Stimulated activated CD4-positive, alpha-beta T cell treated with anti-CD3 and anti-CD28 coated beads, Interleukin-15, amount 100 ng/mL, for 1 hour (primary cell): ENCODE measurements at places on chromosomes 7 and 10.

- DNase-seq: no peak
Observed at GRCh38 chr10:35316218-35316967, 19.9 kb upstream of the CCNY start.

DNA sequence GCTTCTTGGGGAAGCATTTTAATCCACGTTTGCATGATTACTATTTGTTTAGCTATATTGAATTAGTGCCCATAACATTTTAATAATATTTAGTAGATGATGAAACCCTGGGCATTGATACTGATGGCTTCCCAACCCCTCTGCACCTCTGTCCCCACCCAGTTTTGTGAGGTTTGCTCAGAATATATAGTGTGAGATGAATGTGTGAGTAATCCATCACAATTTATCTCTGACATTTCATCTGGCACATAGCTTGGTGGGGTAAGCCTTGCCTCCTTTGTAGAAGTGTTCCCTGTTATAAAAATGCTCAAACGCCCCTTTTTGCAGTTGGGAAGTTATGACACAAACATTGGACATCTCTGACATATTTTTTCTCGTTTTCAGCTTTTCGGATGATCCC, 104.2 kb downstream of the WNT2 start:
- DNase-seq: no peak

DNA sequence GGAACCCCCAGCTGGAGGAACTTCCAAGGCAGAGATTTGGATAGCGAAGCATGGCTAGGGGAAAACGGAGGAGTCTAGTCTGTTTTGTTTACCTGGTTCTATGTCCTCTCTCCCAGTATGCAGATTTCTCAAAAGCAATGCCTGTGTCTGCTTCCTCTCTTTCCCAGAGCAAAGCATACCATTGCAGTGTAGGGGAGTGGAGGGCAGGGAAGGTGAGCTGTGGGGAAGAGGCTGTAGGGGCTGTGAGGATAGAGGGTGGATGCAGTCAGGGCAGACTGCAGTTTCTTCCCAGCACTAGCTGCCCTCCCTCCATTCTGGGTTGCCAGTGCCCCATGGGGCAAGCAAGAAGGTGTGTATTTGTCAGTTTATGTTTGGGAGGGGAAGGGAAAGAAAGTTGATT, 16.9 kb upstream of the TSPAN14 start:
- DNase-seq: no peak

GRCh38 chr7:94939395-94939794, 32.0 kb downstream of the PPP1R9A start:
- DNase-seq: no peak

DNA sequence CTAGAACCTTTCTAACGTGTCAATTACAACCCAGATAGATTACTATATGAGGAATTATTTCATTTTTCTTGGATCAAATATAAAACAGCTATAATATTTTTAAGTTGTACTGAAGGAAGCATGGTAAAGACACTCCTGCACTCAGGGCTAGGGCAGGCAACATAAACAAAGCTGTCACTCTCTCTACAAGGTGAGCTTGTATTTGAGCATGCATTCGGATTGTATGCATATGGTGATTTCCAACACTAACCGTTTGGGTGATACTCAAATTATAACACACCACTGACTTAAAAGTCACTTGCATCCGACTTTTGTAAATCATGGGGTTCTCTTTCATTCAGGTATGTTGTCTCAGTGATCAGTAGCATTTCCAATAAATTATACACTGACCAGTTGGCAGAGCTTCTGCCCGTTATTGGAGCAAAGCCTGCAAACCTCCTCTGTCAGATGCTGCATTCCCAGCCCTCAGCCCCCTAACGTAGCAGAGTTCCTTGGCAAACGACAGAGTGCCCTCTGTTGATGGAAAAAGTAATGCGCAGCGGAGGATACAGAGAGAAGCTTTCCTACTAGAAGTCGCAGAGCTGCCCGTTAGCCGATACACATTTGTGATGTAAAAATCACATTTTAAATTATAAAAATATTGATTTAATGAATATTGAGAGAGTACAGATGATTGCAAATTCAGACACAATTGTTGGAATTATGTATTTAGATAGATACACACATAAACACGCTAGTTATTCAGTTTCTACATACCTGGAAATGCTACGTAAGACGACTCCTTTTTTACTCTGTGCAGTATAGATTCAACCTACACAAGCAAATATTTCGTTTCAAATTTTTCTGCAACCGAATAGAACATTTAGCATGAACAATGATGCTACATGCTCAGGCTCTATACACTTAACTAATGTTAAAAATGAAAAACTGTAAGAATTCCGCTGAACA, 173.9 kb upstream of the SP4 start:
- DNase-seq: peak; percentile 5

DNA sequence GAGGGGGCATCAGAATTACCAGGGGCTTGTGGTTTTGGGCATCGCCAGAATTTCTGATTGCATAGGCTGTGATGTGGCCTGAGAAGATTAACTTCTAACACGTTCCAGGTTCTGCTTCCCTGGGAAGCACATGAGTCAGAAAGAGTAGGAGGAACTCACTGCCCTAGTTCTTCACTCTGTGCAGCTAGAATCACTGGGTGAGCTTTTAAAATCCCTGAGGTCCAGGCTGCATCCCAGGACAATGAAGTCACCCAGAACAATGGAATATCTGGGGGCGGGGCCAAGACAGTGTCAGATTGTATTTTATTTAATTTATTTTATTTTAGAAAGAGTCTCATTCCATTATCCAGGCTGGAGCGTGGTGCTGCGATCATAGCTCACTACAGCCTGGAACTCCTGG, 636.5 kb downstream of the CALN1 start:
- DNase-seq: no peak

DNA sequence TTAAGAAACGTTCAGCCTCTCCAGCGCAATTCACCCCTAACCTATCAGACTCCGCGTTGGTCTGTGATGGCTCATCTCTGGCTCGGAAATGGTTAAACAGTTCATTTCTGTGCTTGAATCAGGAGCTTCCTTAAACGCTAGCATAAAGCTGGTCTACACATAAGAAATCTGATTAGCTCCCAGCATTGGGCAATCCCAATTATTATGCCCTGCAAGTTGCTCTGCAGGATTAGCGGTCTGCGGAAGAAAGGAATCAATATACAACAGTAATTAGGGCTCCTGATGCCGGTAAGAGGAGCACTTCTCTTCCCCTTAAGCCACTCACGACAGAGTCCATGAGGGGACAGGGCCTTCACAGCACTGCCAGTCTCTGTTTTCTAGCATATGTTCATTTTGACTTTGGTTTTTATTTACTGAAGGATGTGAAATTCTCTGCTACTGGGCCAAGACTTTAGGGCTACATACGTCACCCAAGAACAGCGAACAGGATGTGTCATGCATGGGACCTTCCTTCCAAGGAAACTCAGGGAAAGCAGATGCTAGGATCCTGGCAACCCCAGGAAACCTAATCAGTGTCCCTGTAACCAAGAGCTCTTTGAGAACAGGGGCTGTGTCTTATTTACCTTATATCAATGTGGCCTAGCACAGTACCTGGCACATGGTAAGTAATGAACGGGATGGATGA, 324.4 kb downstream of the KCNMA1 start:
- DNase-seq: no peak

DNA sequence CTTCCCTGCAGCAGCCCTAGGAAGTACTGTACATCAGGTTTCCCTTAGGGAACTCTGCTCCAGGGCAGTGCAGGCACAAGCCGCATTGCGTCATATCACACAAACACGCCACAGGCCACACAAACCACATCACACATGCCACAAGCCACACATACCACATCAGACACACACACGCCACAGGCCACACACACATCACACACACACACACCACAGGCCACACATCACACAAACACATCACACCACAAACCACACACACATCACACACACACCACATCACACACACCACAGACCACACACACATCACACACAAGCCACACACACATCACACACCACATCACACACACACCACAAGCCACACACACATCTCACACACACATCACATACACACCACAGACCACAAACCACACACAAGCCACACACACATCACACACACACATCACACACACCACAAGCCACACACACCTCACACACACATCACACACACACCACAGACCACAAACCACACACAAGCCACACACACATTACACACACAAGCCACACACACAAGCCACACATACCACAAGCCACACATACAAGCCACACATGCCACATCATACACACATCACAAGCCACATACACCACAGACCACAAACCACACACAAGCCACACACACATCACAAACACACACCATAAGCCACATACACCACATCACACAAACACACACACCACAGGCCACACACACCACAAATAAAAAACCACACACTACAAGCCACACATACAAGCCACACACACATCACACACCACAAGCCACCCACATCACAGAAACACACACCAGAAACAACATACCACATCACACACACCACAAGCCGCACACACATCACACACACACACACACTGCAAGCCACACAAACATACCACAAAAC, 53.4 kb downstream of the TMEM209 start:
- no peak for DNase-seq

DNA sequence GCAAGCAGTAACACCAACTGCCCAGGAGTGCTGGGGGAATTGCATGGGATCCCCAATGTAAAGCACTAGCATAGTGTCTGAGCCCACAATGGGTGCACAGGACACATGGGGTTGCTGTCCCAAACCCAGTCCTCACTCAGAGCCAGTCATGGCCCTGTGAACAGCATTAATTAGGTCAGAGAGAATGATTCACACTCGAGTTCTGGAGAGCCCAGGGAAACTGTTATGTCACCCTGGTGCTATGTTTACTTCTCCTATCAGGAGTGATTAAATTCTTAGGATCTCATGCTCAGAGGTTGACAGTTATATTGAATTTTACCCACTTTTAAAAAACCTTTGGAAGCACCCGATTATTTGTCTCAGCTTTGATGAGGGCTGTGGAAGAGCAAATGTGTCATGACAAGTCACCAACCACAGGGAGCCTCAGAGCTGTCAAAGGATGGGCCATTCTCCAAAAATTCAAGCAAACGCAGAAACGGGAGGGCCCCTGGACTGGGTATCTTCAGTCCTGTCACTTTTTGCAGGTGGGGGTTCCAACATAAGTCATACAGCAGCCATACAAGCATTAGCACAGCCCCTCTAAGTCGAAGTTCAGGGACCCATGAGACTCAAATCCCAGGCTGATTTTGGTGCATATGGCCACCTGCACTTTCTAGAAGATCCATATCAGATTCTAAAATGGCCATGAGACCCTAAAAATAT, 1.3 kb upstream of the RASSF4 start:
- no peak for DNase-seq

DNA sequence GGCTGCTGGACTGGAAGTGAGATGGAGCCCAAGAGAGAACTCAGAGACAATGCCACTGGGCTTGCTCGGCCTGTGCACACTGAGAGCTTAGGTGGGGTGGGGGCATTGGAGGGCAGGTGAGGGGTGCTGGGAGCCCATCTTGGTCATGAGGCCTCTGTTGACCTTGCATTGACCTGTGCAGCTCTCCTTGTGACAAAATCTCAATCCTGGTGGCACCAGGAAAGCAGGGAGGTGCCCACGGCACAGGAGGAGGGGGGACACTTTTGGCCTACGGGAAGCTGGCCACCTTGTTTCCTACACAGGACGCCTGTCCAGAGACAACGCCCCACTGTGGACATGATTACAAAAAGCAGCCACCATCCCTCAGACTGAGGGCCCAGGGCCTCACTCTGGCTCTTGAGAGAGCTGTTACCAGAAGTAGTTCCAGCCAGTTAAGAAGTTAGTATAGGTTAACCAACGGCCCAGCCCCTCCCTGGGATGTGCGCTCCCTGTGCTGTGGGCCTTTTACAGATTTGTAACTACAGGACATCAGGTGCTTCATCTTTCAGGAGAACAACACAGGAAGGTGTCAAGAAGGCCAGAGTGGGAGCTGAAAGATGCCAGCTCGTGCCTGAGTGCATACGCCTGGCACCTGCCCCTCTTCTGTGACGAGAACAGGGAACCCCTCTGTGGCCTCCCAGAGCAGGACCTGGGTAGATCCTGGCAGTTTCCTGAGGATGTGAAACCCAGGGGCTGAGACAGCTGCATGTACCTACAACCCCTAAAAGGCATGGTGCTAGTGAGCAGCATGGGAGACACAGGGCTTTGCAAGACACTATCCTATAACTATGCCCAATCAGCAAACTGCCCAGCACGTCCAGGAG, 10.3 kb downstream of the PKD1L1 start:
- DNase-seq: no peak

DNA sequence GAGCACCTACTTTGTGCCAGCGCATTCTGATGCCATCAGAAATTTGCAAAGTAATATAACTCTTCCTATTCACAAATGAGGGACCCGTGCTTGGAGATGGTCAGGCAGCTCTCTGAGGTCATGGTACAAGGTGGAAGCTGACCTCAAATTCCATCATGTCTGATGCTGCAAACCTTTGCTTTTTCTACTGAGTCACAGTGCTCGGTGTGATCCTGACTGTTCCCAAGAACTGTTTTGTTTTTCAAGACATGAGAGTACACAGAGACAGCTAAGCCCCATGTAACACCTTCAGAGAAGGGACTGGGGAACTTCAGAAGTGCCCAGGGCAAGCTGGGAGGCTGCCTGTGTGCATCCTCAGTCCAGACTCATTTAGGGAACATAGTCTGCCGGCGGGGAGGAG, 111.3 kb downstream of the FRMD4A start:
- DNase-seq: no peak

- DNase-seq: no peak
Observed at GRCh38 chr7:130140551-130141160, 64.5 kb downstream of the TMEM209 start.

DNA sequence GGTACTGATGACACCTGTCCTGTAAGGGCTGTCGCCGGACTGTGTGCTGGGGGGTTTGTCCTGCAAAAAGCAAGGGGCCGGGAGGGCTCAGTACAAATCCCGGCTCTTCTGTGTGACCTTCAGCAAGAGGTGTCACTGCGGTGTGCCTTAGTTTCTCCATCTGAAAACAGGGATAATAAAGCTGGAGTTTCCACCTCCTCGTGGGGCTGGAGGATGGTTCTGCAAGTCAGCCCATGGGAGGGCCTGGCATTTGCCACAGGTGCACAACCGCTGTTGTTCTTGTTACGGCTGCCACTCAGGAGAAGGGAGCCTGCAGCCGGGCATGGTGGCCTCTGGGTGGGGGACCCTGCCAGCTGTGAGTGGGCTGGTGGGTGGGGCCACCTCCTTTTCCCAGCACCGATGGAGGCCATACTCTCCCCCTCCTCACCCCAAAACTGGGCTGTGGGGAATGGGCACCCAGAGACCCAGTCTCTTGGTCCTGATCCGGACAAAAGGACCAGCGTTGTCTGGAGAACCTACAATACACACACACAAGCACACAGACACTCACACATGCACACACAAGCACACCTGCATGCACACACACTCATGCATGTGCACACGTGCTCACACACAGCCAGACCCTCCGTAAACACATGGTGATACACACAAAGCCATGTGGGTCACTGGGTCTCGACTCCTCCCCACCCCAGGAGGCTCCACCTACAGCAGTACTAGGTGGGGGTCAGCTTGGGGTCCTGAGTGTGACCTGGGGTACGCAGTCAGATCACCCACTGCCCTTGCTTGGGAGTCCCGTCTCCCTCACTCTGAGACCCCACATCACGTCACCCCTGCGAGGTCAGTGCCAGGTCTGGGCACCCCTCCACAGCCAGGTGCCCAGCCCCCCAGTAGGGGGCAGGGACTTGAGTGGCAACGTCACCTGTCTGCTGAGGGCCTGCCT, 34.1 kb downstream of the ELFN1 start:
- DNase-seq: no peak
